ENCODE measurements at places on chromosomes 1 and 21. TPM values are rescaled to one million over a fixed set of nuclear protein-coding genes. Genes with fewer than 3 reads are reported as not detected.
A peak's percentile ranks its signal among the peaks of the same experiment; 100 is the strongest.

GRCh38 chr1:18948913-18949685 is 7.4 kb downstream of the IFFO2 start:
- no peak for DNase-seq

The SPAG17 gene
- 2.0 TPM for polyA plus RNA-seq

The C1orf167 gene
- polyA plus RNA-seq = not detected

The CELA2A gene
- not detected for polyA plus RNA-seq

DNA sequence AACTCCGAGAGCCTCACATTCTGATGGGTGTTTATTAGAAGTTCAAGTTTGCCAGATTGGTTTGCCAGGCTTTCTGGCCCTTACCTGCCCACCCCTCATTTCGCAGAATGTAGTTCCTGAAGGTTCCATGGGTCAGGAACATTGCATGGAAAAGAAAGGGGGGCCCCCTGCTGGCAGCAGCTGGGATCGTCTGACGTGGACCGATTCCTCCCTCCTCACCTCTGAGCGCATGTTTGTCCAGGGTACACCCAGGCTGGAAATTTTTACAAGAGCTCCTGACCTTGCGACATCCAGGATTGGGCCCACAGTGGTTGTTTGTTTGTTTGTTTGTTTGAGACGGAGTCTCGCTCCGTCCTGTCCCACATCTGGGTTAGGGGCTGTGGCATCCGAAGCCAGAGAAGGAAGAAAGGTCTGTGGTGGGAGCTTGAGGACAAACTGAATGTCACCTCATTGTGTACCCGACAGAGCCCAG is 126.0 kb upstream of the TMEM51 start:
- peak; percentile 70 for DNase-seq

DNA sequence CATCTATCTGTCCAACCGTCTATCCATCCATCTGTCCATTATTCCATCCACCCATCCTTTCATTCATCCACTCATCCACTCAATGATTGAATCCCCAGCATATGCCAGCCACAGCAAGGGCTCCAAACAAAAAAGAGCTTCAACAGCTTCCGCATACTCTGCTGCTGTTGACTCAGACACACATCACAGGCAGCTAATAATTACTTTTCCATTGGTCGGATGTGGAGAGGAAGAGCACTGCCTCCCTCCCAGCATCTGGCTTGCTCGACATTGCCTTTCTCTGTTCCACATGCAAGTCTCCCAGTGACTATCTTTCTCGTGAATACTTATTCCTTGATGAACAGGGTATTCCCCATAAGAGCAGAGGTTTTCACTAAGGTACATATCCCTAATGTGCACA is 176.5 kb downstream of the HIVEP3 start:
- DNase-seq = no peak

DNA sequence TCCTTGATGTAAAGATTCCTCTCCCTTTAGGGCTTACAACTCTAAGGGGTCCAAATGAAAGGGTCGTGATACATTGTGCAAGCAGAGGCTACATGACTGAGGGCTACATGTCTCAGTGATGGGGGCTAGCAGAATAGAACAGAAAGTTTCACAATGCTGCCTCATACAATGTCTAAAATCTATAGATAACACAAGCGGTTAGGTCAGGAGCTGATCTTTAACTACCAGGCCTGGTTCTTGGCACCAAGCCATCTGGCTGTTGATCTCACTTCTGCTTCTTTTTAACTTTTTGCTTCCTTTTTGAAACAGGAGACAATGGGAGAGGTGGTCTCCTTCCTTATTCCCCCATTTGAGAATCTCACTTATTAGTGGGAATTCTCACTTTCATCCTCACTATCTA is 710.2 kb downstream of the AMY1C start:
- no peak for DNase-seq

- no peak for DNase-seq
These were observed 73.5 kb downstream of the JAK1 start for GRCh38 chr1:64892576-64893573.

DNA sequence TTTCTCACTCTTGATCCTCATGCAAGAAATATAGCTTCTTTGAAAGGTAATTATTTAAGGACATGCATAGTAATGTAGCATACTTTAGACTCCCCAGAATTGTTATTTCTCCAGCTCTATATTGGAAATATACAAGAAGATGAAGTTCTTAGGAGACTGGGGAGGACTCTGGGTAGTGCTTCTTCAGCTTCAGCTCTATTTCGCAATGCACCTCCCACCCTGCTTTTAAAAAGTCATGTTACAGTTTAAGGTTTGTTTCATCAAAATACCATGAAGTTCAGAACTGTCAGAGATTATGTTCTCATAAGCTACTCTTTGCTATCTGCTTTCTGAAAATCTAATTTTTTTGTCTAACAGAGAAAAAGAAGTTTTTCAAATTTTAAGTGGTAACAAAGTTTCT is 586.2 kb upstream of the ADGRL4 start:
- no peak for DNase-seq

GRCh38 chr21:20720623-20721022 is 277.6 kb upstream of the NCAM2 start:
- no peak for DNase-seq

The POFUT2 gene
- polyA plus RNA-seq = 39.6 TPM

The KCNA2 gene
- 0.40 TPM for polyA plus RNA-seq

GRCh38 chr1:198123133-198123532 is 33.7 kb upstream of the NEK7 start:
- DNase-seq = no peak

The XKR8 gene
- polyA plus RNA-seq = 9.7 TPM

The OXCT2 gene
- polyA plus RNA-seq = 0.14 TPM

- DNase-seq = no peak
These were observed 13.3 kb downstream of the MFAP2 start for GRCh38 chr1:16967095-16967575.
